ENCODE measurements at places on chromosomes 4 and X. TPM values are rescaled to one million over a fixed set of nuclear protein-coding genes. Genes with fewer than 3 reads are reported as not detected.
A peak's percentile ranks its signal among the peaks of the same experiment; 100 is the strongest.

The IL13RA2 gene
- total RNA-seq: 5.4 TPM

GRCh38 chr4:48270951-48271473 is 1.4 kb upstream of the TEC start:
- DNase-seq: no peak

- no peak for DNase-seq
Observed at GRCh38 chr4:55409468-55410171, 13.9 kb downstream of the TMEM165 start.

- DNase-seq: no peak
Observed at GRCh38 chr4:12707381-12708175, 776.6 kb downstream of the RAB28 start.

GRCh38 chrX:5802391-5802790 is 426.3 kb downstream of the NLGN4X start:
- no peak for DNase-seq

- peak; percentile 20 for DNase-seq
Observed at GRCh38 chrX:20224814-20225487, 41.8 kb downstream of the RPS6KA3 start.

- DNase-seq: no peak
Observed at GRCh38 chr4:171759274-171759673, 53.9 kb upstream of the GALNTL6 start.

The ALAS2 gene
- not detected for total RNA-seq

The GPRIN3 gene
- 0.26 TPM for total RNA-seq

- no peak for DNase-seq
Observed at GRCh38 chrX:45873781-45874180, 671.4 kb downstream of the ZNF674 start.

DNA sequence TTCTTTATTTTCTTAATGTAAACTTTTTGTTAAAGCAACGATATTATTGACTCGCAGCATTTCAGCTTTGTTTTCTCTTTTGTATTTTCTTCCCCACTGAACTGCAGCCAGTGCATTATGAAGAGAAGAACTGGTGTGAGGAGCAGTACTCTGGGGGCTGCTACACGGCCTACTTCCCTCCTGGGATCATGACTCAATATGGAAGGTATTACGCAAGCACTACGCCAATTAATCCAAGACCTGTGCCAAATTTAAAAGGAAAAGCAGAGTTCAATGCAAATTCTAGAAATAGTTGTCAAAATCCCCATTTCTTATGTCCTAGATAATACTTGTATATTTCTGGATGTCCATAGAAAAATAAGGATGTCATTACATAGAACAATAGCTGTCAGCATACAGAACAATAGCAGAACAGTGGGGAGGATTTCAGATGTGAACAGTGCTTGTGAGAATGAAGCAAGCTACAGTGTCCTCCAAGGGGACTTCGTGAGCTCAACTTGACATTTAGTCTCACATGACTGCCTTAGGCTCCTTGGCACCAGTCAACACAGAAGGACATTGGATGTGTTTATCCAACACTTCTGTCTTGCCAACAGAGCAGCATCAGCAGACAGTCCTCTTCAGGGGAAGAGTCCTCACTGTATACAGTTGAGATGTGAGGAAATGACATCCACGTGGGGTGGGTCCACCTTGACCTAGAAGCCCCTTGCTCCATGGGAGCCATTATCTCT is 85.9 kb downstream of the MAOA start:
- no peak for DNase-seq

The XAGE1A gene
- total RNA-seq: not detected

- no peak for DNase-seq
Observed at GRCh38 chrX:45434231-45434630, 233.6 kb upstream of the DIPK2B start.

DNA sequence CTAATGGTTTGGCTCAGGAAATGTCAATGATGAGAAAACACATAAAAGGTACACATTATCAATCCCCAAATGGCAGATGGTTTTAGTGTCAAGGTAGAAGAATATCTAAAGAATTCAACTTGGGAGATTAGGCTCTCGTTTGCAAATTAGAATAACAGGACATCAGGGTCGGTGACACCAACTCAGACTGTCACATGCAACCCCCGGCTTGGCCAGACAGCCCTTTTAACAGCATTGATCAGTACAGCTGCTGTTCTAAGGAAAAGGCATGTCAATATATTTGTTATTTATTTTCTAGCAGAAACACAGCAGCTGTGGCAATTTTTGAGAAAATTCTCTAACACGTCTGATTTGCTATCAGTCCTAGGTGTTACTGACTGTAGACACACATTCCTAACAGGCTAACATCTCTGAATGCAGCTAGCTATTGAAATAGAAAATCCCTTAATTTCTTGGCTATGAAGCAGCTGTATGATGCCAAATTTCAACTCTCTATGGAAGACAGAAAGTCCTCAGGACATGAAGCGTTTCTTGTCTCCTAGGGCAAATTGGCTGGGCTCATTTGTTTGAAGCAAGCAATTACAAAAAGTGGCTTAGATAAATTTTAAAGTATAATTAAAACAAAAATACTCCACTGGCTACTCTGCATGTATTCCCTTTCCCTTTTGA is 269.0 kb upstream of the CXXC4 start:
- no peak for DNase-seq

- DNase-seq: no peak
Observed at GRCh38 chr4:85995361-85995760, 364.5 kb downstream of the MAPK10 start.

DNA sequence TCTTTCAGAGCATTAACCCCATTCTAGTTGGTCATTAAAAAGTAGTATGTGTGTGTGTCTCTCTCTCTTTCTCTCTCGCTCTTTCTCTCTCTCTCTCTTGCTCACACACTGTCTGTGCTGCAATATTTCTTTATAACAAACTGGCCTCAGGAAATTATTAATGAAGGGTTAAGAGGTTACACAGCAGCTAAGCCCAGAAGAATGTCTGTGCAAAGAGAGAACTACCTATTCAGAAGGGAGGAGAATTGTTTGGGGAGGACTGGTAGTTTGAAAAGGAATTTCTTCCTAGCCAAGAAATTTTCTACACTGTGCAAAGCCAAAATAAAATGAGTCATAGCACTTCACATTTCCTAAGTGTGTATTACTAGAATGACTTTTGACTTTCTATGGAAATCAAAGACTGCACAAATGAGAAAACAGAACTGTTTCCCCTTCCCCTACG is 22.2 kb downstream of the PDGFC start:
- DNase-seq: peak; percentile 78

The BCORL1 gene
- total RNA-seq: 16.6 TPM

DNA sequence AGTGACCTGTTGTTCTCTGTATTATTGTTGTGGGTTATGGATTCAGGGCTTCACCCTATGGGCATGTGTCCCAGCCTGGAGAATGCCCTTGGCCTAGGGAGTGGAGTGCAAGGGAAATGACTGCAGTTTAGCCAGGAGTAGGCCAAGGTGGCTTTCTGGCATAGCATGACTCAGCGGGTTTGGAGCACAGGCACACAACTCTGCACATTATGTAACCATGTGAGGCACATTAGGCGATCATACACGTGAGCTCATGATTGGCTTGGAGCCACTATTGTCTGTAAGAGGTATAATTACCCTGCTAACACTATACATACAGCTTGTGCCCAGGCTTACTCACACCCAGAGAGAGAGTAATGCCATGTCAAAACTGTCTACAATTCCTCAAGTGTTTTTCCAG is 35.1 kb upstream of the TACR3 start:
- no peak for DNase-seq

The CYBB gene
- total RNA-seq: not detected

The COL4A6 gene
- total RNA-seq: 0.12 TPM

GRCh38 chr4:121148621-121149020 is 15.5 kb downstream of the TNIP3 start:
- DNase-seq: no peak

DNA sequence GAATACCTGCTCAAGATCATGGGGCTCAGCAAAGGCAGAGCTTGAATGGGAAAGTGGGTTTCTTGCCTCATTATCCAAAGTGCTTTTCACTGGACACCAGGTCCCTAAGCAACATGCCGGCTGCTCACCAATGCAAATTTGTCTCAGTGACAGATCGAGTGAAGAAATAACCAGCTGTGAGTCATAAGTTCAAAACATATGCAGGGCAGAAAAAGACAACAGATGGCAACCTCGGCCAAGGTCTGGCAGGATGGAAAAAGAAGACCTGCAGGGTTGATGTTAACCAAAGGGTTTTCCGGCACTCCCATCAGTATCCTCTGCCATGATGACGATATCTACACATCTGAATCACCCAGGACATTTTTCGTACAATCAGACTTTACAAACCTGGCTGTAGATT is 124.1 kb downstream of the AFAP1 start:
- DNase-seq: peak; percentile 49

The NUP62CL gene
- not detected for total RNA-seq

The NLGN4X gene
- total RNA-seq: not detected

- DNase-seq: peak; percentile 3
Observed at GRCh38 chrX:118974088-118974907, at the start of gene LONRF3. LONRF3 (plus strand) TSS chrX:118974618; CDS start chrX:118974781, 163 bp downstream.

The NOX1 gene
- not detected for total RNA-seq

- no peak for DNase-seq
Observed at GRCh38 chr4:189823591-189823990, 117.1 kb upstream of the FRG1 start.

DNA sequence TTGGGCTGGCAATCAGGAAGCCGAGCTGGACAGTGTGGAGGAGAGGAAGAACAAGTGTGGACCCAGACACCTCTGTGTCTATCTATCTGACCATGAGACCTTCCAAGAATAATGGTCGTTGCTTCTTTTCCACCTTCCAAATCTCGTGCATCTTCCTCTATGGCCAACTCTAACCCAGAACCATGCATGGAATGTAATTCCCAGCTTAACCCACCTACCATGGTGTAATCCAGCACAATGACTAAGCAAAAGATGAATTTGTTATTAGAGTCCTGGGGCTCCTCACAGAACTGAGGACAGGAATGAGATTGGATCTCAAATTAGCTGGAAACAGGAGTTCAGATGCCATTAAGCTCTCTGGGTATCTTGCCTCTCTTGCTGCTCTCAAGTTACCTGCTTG is 17.4 kb upstream of the TMEM184C start:
- DNase-seq: peak; percentile 68

- DNase-seq: peak; percentile 60
Observed at GRCh38 chrX:17680732-17681413, 56.4 kb upstream of the SCML1 start.

DNA sequence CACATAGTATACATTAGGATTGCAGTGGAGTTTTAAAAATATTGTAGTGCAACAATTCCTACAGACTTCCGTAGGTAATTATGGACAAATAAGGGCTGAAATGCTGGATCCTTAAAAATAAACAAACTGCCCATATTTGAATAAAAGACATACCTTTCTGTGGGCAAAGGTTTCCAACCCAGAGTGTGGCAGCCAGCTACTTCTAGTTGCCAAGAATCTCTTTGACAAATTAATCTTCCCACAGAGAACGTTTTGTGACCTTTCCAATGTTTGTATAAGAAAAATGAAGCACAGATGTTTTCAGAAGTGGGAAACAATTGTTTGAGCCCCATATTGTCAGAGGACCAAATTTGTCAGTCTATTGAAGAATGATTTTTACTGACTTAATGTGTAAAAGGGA is 21.1 kb downstream of the GRPR start:
- DNase-seq: no peak

- peak; percentile 73 for DNase-seq
Observed at GRCh38 chrX:10030570-10030969, 63.4 kb downstream of the CLDN34 start.

GRCh38 chr4:113957956-113958355 is 21.5 kb downstream of the ARSJ start:
- no peak for DNase-seq

The HTN3 gene
- not detected for total RNA-seq

DNA sequence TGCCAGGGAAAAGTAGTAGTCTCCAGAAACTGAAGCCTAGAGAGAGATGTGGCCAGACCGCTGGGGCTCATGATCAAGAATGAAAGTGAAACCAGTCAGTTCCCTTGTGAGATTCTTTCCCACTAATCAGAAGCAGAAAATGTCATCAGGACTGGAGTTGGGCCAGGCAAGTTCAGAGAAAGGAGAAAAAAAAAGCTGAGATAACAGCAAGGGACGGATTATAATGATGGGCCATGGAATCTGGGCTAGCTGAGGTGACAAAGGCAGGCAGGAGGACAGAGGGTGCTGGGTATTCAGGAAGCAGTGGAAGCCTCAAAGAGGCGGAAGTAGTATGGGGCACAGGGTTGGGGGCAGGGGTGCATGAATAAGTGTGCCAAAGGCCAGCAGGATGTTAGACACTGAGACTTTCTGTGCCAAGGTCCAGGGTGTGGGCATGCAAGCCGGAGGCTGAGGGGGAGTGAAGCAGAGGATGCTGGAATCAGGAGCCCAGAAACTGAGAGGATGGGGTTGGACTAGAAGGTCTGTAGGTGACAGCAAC is 2.5 kb downstream of the CXorf38 start:
- peak; percentile 41 for DNase-seq

The RTL3 gene
- 0.59 TPM for total RNA-seq

GRCh38 chr4:3364634-3365314 is 72.0 kb downstream of the RGS12 start:
- DNase-seq: no peak

GRCh38 chr4:36226430-36227227 is 17.7 kb downstream of the ARAP2 start:
- no peak for DNase-seq

- DNase-seq: no peak
Observed at GRCh38 chr4:159269116-159269515, 166.2 kb downstream of the RAPGEF2 start.

DNA sequence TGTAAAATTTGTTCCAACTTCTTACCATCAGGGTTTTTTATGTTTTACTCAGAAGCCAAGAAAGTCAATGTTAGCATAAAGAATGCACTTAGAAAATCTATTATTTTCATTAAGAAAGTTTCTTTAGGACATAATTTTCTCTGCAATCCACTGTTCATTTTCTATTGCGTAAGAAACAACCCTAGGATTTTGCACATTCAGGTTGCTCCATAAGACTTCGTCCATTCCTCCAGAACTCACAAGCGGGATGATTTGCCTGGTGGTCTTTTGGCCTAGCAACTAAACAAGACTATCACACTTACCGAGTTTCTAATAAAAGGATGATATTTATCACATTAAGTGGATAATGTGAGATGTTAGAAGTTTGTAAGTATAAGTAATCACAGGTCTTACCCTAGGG is 376.3 kb upstream of the INTU start:
- no peak for DNase-seq

GRCh38 chrX:108298165-108298602 is 140.0 kb downstream of the COL4A6 start:
- DNase-seq: no peak

The MAP7D2 gene
- 0.05 TPM for total RNA-seq

The ETDA gene
- total RNA-seq: not detected

The HTR2C gene
- not detected for total RNA-seq

DNA sequence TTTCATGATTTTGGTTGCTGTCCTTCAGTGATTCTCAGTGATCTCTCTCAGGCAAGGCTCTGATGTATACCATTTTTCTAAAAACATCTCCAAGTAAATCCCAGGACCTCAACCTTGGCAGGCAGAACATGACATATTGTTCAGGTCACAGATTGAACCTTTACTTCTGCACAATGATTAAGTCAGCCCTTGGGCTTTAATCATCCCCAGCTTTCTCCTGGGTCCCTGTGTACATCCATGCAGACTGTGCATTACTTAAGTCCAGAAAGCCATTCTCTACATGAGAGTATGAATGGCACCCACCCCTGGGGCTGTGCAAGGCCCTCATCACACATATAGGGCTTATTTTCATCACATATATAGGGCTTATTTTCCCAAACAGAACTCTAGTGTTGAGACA is 58.7 kb upstream of the ADAMTS3 start:
- no peak for DNase-seq

GRCh38 chrX:13742397-13743176 is 8.0 kb downstream of the OFD1 start:
- no peak for DNase-seq

The CXCL3 gene
- total RNA-seq: 0.47 TPM

Data from HFFc6 (cell line).